ENCODE measurements at places on chromosomes 2 and 18. TPM values are rescaled to one million over a fixed set of nuclear protein-coding genes. Genes with fewer than 3 reads are reported as not detected.

ADCYAP1 gene
- total RNA-seq = 18.5 TPM

AMER3 gene
- 0.18 TPM for total RNA-seq

CD302 gene
- total RNA-seq = 5.2 TPM

MARCHF4 gene
- total RNA-seq = 0.46 TPM

TWIST2 gene
- not detected for total RNA-seq

HDAC4 gene
- total RNA-seq = 26.0 TPM

ZSWIM2 gene
- not detected for total RNA-seq

KCNIP3 gene
- 0.26 TPM for total RNA-seq

ADD2 gene
- 54.0 TPM for total RNA-seq

SAG gene
- not detected for total RNA-seq

TCF7L1 gene
- total RNA-seq = 83.8 TPM

Measured in endothelial cell (in vitro differentiated cells).